ENCODE measurements at places on chromosomes 4 and X. TPM values are rescaled to one million over a fixed set of nuclear protein-coding genes. Genes with fewer than 3 reads are reported as not detected.

Gene DGKK
- not detected for total RNA-seq

DNA sequence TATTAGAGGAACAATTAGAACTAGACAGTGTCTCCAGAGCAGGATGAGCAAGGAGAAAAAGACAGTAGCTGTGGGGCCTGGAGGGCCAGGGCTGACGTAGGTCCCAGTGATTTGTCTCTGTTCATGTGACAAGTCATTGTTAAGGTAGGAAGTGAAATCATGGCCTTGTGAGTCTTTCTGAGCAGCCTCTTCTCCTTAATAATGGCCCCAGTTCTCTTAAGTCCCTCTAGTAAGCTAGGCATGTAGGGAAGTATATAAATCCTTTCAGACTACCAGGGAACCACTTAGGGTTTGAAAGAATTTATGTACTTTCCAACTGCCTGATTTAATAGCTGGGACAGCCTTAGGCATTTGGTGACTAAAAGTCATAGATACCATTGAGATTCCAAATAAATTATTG is 133.0 kb downstream of the KLHL8 start:
- DNase-seq, result no peak

GRCh38 chrX:113728937-113729336 is 854.9 kb upstream of the HTR2C start:
- no peak for DNase-seq

DNA sequence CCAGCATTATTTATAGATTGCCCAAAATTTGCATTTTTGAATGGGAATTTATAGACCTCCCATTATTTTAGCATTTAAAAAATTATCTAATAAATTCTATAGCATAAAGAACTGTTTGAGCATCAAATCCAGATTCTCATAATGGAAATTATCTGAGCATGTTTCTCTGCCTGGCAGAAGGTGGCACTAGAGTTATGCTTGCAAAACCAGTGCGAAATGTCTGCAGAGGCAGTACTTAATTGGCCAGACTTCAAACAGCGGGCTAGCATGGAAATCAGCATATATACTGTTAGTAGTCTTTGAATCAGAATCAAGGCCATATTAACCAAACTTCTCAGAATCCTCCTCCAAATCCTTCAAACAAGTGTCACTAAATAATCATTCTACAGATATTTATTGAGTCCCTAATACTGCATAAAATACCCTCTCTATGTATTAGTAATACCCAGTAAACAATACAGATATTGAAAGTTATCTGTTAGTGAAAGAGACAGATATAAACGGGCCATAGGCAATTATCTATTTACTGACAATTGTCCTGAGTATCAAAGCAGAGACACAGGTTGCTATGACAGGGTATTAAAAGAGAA is 78.7 kb upstream of the DCLK2 start:
- peak; percentile 70 for DNase-seq
